Progenitor cell of endocrine pancreas (in vitro differentiated cells): ENCODE measurements at places on chromosomes 1 and 21. TPM values are rescaled to one million over a fixed set of nuclear protein-coding genes. Genes with fewer than 3 reads are reported as not detected.

DNA sequence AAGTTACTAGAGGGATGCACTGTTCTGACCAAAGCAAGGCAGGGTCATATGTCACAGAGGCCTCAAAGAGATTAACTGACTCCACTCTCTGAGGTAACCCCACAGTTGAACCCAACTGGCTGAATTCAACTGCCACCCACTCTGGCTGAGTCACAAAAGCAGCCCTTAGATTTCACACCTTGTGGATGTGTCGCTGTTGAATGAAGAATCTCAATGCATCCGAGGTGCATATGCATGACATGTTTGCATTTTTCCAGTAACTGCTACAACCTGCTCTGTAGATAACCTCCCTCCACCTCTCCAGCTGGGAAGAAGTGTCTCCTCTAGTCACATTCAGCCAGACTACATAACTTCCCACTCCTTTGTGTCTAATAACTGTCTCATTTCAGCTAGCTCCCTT, 27.9 kb upstream of the KIF21B start:
- no peaks in the 10 kb centered on the region for H3K36me3 ChIP-seq
- H3K27me3 ChIP-seq: peaks cover 8% of the 10 kb centered on the region
- no peak for DNase-seq
- no peak overlapping the region for H3K4me3 ChIP-seq
- H3K4me1 ChIP-seq: peaks cover 8% of the 10 kb centered on the region
- H3K27ac ChIP-seq: no peak overlapping the region

GRCh38 chr1:24771574-24771973, 26.3 kb downstream of the CLIC4 start:
- H3K36me3 ChIP-seq: peaks cover 1% of the 10 kb centered on the region
- H3K27me3 ChIP-seq: no peaks in the 10 kb centered on the region
- H3K4me1 ChIP-seq: peaks cover 10% of the 10 kb centered on the region
- H3K27ac ChIP-seq: no peak overlapping the region
- no peak for DNase-seq

- H3K27me3 ChIP-seq: peaks cover under 1% of the 10 kb centered on the region
- H3K4me1 ChIP-seq: peaks cover 6% of the 10 kb centered on the region
- H3K36me3 ChIP-seq: no peaks in the 10 kb centered on the region
- H3K4me3 ChIP-seq: no peak overlapping the region
Measured at GRCh38 chr1:238360474-238360873, 469.8 kb upstream of the ZP4 start.

GRCh38 chr1:28134651-28135207, 41.8 kb downstream of the PTAFR start:
- H3K36me3 ChIP-seq: no peaks in the 10 kb centered on the region
- DNase-seq: no peak
- no peak overlapping the region for H3K27ac ChIP-seq
- H3K27me3 ChIP-seq: peaks cover 5% of the 10 kb centered on the region
- no peaks in the 10 kb centered on the region for H3K4me1 ChIP-seq

Gene KAZN
- 12.9 and 14.6 TPM in 2 replicates for total RNA-seq

DNA sequence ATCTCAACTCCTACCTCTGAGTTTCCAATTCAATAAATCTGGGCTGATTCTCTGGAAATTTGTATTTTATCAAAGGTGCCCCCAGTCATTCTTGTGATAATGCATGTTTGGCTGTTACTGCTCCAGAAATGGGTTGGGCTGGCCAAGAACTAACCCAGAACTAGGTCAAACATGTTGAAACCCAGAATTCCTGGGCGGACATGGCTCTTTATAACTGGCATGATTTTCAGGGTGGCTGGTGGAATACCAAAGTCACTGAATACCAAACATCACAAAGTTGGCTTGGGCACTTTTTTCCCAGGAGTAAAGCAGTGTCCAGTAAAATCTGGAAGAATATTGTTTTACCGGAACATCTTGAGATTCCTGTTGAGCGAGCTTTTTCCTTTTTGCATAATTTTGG, 89.4 kb upstream of the S1PR1 start:
- H3K36me3 ChIP-seq: no peaks in the 10 kb centered on the region
- no peaks in the 10 kb centered on the region for H3K27me3 ChIP-seq
- no peak overlapping the region for H3K27ac ChIP-seq
- no peak for DNase-seq

Gene ADAM30
- not detected in 2 replicates for total RNA-seq

GRCh38 chr1:22341791-22342605, 109.7 kb upstream of the ZBTB40 start:
- H3K4me3 ChIP-seq: peak overlapping the region; percentile 44
- H3K36me3 ChIP-seq: no peaks in the 10 kb centered on the region
- H3K4me1 ChIP-seq: peaks cover 10% of the 10 kb centered on the region

Gene TRIM67
- 0.05 and 0.09 TPM in 2 replicates for total RNA-seq

DNA sequence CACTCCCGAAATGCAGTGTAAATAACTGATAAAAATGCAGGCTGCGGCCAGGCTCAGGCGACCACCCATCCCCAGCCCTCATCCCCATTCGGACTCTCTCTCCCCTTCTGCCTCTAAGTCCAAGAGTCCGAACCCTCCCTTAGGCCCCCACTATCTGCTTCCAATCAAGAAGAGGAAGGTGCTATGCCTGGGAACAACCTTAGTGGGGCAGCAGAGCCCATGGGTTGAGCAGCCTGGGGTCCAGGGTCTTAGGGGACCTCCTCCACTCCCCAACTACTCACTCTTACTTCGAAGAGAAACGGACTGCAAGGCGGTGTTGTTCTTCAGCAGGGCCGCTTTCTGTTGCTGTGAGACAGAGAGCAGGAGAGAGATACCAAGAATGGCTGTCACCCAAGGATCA, 12.2 kb downstream of the ARHGEF2 start:
- peaks cover 21% of the 10 kb centered on the region for H3K36me3 ChIP-seq
- H3K27me3 ChIP-seq: no peaks in the 10 kb centered on the region
- H3K4me1 ChIP-seq: peaks cover 26% of the 10 kb centered on the region
- no peak for DNase-seq
- peak overlapping the region; percentile 56 for H3K27ac ChIP-seq
- no peak overlapping the region for H3K4me3 ChIP-seq

GRCh38 chr21:38129711-38130110, 127.1 kb upstream of the KCNJ15 start:
- H3K27ac ChIP-seq: no peak overlapping the region
- DNase-seq: no peak
- no peaks in the 10 kb centered on the region for H3K36me3 ChIP-seq
- H3K4me1 ChIP-seq: no peaks in the 10 kb centered on the region

DNA sequence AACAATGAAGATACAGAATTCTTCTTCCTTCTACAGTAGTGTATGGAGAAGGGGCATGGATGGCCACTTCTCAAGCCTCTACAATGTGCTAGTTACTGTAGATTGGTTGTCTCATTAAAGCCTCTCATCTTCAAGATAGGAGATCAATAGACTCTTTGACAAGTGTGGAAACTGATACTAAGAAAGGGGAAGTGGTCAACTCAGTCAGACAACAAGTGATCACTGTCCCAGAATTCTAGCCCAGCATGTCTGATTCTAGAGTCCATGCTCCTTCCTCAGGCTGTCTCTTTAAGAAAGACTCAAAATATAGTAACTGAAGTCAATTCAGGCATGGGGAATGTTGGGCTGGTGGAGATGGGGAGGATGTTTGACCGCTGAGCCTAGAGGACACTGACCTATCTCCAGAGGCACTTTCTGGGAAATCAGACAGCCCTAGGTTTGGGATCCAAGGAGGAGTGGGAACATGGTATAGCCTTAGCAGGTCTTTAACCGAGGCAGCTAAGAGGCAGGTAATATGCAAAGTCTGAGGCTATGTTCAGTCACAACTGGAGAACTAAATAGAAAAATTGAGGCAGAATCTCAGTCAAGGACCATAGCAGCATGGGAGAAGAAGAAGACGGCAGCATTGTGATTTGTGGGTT, 39.3 kb upstream of the EYA3 start:
- no peak overlapping the region for H3K27ac ChIP-seq
- no peaks in the 10 kb centered on the region for H3K36me3 ChIP-seq
- no peak for DNase-seq
- H3K4me3 ChIP-seq: no peak overlapping the region

DNA sequence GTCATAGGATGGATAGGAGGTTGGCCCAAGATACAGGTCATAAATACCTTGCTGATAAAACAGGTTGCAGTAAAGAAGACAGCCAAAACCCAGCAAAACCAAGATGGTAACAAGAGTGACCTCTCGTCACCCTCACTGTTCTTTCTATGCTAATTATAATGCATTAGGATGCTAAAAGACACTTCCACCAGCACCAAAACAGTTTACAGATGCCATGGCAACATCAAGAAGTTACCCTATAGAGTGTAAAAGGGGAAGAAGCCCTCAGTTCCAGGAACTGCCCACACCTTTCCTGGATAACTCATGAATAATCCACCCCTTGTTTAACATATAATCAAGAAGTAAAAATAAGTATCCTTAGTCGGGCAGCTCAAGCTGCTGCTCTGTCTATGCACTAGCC, 671.9 kb downstream of the PTPRC start:
- no peaks in the 10 kb centered on the region for H3K36me3 ChIP-seq
- peaks cover 6% of the 10 kb centered on the region for H3K4me1 ChIP-seq
- H3K27me3 ChIP-seq: no peaks in the 10 kb centered on the region
- no peak for DNase-seq

DNA sequence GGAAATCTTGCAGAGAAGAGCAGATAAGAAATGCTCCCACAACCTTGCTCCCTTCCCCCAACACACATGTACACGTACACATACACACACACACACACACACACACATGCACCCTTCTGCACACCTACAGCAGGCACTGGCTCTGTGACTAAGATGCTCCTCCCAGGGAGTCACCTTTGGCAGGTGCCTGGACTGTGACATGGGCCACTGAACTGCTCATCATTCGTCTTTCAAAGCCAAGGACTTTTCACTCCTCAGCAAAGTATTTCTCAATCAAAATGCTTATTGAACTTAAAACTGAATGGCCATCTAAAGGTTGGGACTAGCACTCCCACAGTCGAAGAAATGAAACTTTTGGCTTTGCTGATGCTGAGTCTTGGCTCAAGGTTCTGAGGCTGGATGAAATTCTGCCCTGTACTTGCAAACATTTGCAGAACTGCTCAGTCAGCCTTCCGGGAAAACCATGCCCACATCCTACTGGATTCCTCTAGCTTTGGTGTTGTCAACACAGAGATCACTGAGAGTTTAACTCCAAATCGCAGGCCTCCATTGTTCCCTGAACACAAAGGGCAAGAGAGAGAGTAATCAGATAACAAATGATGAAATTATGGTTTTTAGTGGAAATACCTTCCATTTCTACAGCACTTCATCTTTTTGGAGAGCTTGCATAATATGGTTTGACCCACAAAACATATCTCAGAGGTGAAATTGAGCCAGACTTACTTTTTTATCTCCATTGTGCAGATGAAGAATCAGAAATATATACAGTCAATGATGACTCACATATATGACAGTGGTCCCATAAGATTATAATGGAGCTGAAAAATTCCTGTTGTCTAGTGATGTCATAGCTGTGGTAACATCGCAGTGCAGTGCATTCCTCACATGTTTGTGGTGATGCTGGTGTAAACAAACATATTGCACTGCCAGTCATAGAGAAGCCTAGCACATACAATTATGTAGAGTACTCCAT, 72.4 kb upstream of the BCAR3 start:
- peaks cover 10% of the 10 kb centered on the region for H3K27me3 ChIP-seq
- no peak for DNase-seq
- no peak overlapping the region for H3K4me3 ChIP-seq
- no peak overlapping the region for H3K27ac ChIP-seq
- peaks cover 5% of the 10 kb centered on the region for H3K4me1 ChIP-seq

DNA sequence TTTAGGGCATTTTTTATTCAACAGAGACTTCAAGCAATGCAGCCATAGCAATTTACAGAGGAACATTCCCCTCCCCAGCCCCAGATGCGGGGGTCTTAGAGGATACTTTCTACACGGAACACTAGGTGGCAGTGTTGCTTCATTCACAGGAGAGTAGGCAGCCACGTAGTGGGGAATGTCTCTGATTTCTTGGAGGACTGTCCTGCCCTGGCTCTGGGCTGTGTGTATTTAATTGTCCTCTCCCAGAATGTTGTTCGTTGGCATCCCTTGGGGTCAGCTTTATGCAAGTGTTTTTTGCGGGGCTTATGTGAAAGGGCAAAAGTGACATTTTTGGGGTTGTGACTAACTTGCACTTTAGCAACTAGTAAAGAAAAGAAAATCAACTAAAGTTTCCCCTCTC, 96.9 kb downstream of the PAPPA2 start:
- peaks cover 6% of the 10 kb centered on the region for H3K27me3 ChIP-seq
- DNase-seq: peak; percentile 59
- peaks cover 3% of the 10 kb centered on the region for H3K36me3 ChIP-seq
- peak overlapping the region; percentile 43 for H3K27ac ChIP-seq
- peaks cover 36% of the 10 kb centered on the region for H3K4me1 ChIP-seq

DNA sequence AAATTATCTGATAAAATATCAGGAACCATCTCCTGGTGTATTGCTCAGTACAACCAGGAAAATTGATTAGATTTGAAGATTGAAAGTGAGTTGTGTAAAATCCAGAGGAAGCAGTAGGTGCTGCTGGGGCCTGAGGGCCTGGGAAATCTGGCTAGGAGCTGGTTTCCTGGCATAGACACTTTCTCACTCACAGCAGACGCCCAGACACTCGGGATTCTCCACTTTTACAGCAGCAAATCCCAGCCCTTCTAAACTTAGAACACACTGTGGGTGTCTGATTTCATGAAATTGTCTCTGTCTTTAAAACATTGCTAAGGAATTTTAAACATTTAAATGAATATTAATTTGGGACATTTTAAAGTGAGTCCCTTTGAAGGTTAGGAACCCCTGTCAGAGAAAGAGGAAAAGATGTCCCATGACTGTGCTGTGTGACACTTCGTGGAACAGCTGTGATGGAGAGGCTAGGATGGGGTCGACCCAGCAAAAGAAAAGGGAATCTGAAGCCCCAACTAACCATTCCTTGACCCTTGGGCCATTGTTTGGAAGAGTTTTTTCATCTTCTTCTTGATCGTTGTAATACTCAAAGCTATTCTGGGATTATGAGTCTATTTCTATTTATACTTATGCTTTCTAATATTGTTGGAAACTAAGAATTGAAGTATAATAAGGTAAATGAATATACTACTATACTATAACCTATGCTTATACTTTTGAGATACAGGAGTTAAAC, 49.0 kb upstream of the VAMP3 start:
- no peak overlapping the region for H3K27ac ChIP-seq
- DNase-seq: no peak
- H3K4me3 ChIP-seq: no peak overlapping the region
- no peaks in the 10 kb centered on the region for H3K36me3 ChIP-seq

- H3K4me3 ChIP-seq: no peak overlapping the region
- DNase-seq: no peak
- H3K27me3 ChIP-seq: peaks cover 40% of the 10 kb centered on the region
- H3K27ac ChIP-seq: no peak overlapping the region
- H3K36me3 ChIP-seq: no peaks in the 10 kb centered on the region
Measured at GRCh38 chr21:42231756-42232155, 12.8 kb downstream of the ABCG1 start.

GRCh38 chr1:25564777-25565574, 21.6 kb downstream of the LDLRAP1 start:
- no peak overlapping the region for H3K27ac ChIP-seq
- no peak for DNase-seq
- no peaks in the 10 kb centered on the region for H3K27me3 ChIP-seq
- H3K4me3 ChIP-seq: no peak overlapping the region
- H3K4me1 ChIP-seq: peaks cover 7% of the 10 kb centered on the region
- no peaks in the 10 kb centered on the region for H3K36me3 ChIP-seq

Gene ATP5PB
- 212 and 214 TPM in 2 replicates for total RNA-seq
